ENCODE measurements at places on chromosomes 5 and 9.

DNA sequence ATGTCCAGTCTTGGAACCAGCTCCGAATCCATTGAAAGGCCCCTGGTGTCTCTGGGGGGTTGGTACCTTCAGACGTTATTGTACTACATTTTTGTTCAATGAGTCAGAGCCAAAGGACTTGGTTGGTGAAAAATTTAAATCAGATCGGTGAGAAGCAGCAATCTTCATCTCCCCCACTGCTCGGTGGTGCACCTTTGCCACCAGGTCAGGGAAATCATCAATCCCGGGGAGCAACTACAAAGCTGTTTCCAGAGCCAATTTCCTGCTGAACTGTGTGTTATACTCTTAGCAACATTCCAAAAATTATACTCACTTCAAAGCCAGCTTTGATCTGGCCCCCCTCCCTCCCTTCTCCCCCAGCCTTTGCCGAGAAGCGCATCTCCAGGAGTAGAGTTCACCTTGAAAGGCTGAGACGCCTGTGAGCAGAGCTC lies 375.2 kb upstream of the WWC1 start:
- no peak for DNase-seq

DNA sequence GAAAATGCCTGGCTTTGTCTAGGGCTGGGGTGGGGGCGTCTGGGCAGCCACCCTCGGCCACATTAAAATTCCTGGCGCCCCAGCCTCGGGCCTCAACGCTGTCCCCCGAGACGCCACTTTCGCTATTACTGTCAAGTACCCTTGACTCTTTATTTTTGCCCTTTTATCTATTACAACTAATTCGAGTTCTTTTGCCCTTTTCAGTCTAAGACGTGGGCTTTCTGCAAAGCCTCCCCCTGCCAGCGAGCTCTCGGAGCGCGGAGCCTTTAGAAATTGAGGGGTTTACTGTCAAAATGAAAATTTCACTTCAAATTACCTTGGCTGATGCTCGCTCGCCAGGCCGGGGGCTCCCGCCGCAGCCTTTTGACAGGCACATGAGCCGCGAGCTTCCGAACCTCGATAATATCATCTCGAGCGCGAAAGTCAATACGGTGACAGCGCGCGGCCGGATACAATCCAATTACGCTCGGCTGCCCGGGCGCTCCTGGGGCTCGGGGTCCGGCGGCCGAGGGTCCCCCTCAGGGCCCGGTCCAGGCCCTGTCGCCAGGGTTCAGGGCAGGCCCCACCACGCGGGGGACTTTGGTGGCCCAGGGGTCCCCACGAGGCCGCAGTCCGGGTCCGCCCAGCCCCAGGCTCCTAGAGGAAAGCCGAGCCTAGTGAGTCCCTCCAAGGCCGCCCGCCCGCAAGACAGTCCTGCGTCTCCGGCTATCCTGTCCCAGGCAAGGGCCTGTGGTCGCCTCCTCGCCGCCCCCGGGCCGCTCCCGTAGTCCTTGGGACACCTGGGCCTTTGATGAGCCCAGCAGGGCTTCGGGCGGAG lies 6.7 kb downstream of the IRX4 start:
- DNase-seq = no peak

- DNase-seq = no peak
These were observed 843.7 kb upstream of the WWC1 start for GRCh38 chr5:167447466-167448375.

DNA sequence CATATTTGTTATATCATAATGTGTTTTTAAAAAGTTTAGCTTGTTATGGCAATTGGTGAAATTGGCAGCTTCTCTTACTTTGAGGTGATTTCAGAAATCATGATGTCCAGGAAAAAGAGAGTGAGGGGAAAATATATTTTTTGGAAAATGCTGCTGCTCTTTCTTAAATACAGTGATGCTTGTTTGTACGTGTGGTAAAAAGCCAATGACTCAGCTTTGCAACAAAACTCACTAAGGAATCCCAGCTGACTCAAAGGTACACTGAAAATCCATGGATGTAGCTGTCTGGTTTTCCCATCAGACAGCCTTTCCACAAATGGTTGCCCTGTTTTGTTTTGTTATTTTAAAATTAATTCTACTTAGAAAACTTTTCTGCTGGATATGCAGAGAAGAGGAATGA lies 306.4 kb upstream of the PAPPA start:
- DNase-seq = no peak

DNA sequence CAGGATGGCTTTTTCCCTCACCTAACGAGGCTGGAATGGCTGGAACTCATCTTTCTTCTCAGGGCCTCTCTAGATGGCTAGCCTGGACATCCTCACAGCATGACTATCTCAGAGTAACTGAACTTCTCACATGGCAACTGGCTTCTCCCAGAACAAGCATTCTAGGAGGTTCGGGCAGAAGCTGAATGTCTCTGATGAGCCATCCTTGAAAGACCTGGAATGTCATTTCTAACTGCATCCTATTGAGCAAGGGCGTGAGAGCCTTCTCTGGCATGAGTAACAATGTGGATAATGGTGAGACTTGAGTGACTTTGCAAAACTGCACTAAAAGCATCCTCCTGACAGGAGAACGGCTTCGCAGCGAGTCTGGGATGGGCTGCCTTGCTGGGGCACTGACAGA lies 487.7 kb downstream of the MAT2B start:
- no peak for DNase-seq

- DNase-seq = no peak
These were observed 4.4 kb upstream of the PAX5 start for GRCh38 chr9:37038302-37038942.

GRCh38 chr9:101840694-101841188 lies 102.3 kb upstream of the GRIN3A start:
- no peak for DNase-seq

- no peak for DNase-seq
These were observed 141.0 kb upstream of the PPP1R26 start for GRCh38 chr9:135338546-135338945.

- DNase-seq = no peak
These were observed 47.4 kb upstream of the CCDC112 start for GRCh38 chr5:115343855-115344254.

- DNase-seq = no peak
These were observed 66.8 kb upstream of the RAD23B start for GRCh38 chr9:107216329-107216728.

DNA sequence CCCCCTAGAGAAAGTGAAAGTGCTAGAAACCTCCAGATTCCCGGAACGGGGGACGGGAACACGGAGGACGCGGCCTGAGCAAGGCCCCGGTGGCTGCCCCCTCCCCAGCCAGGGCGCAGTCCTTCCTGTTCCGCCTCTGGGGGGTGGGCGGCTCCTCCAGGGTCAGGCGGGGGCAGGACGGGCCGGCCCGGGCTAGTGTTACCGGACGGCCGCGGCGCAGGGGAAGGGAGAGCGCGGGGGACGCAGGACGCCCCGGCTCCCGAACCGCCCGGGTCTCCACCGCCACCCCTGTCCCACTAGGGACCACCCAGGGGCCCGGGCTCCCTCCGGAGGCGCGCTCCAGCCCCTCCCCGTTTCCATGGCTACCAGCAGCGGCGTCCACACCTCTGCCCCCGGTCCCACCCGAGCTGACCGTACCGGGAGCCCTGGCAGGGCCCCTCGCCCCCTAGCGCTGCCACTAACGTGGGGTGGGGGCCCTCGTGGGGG lies 579 bp downstream of the SLC12A7 start:
- DNase-seq = no peak

DNA sequence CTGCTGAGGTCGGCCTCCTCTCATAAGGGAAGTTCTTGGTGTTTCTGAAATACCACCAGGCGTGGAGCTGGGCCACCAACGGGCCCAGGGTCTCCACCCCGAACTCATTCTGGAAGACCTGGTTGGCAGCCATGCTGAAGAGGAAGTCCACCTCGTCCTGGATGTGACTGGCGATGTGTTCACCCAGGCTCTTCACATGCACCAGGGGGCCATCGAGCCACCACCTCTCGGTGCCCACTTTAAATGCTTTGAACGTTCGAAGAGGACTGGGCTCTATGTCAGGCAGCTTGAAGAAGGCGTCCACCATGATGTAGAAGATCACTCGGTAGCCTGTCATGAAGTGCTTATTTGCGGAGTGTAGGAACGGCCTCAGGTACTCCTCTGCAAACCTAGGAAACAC lies 15.1 kb downstream of the GLT6D1 start:
- no peak for DNase-seq

DNA sequence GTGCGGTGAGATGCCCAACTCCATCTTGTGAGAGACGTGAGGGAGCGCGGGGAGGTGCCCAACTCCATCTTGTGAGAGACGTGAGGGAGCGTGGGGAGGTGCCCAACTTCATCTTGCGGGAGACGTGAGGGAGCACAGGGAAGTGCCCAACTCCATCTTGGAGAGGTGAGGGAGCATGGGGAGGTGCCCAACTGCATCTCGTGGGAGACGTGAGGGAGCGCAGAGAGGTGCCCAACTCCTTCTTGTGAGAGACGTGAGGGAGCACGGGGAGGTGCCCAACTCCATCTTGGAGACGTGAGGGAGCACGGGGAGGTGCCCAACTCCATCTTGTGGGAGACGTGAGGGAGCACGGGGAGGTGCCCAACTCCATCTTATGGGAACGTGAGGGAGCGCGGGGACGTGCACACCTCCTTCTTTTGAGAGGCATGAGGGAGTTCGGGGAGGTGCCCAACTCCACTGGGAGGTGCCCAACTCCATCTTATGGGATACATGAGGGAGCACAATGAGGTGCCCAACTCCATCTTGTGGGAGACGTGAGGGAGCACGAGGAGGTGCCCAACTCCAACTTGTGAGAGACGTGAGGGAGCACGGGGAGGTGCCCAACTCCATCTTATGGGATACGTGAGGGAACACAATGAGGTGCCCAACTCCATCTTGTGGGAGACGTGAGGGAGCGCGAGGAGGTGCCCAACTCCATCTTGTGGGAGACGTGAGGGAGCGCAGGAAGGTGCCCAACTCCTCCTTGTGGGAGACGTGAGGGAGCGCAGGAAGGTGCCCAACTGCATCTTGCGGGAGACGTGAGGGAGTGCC lies 235.4 kb downstream of the CACNA1B start:
- DNase-seq = no peak

- DNase-seq = no peak
These were observed 138.0 kb downstream of the GDNF start for GRCh38 chr5:37701868-37702267.

DNA sequence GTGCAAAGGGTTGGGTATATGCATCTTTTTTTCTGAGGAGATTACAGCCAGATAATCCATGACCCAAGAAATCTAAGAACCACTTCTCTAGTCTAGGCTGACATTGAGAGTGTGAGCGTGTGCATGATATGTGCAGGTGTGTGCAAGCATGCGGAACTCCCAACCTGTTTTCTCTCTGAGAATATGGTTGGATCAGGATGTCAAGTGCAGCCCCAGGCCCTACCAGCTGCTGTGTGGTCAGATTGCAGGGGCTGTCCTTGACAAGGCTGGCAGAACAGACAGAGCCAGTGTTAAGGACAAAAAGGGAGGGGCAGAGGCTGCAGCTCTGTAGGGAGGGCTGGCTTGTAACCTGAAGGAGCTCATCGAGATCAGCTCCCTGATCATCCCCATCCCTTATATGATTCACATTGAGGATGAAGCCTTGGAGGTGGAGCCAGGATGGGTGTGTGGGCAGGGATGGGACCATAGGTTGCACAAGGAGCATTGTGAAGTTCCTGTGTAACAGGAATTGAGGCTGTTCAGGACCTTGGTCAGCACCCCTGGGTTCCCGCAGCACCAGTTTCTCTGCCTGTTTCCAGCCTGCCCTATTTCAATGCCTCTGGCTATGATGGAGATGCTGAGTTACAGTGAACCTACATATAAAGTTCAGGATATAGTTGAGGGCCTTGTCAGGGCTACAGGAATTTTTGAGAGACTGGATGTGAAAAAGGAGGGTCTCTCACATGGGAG lies 52.6 kb upstream of the ARAP3 start:
- DNase-seq = no peak

GRCh38 chr5:112787896-112788295 lies 50.2 kb downstream of the APC start:
- no peak for DNase-seq

- no peak for DNase-seq
These were observed 533 bp downstream of the SREK1IP1 start for GRCh38 chr5:64767959-64768357.

DNA sequence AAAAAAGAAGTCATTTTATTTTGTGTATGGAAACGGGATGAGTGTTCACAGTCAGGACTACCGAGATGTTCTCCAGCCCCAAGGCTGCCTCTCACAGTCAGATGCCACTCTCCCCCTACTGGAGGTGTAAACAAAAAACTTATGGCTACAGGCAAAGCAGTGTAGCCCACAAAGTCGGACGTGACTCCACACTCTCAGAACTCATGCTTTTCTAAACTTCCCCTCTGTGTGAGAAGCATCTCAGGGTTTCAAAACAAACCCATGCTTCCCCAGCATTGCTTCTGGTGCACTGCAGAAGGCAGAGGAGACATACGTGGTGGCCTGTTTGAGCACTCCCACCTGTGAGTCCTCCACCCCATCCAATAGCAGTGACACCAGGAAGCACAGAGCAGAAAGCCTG lies 580.3 kb downstream of the BNC2 start:
- DNase-seq = no peak

DNA sequence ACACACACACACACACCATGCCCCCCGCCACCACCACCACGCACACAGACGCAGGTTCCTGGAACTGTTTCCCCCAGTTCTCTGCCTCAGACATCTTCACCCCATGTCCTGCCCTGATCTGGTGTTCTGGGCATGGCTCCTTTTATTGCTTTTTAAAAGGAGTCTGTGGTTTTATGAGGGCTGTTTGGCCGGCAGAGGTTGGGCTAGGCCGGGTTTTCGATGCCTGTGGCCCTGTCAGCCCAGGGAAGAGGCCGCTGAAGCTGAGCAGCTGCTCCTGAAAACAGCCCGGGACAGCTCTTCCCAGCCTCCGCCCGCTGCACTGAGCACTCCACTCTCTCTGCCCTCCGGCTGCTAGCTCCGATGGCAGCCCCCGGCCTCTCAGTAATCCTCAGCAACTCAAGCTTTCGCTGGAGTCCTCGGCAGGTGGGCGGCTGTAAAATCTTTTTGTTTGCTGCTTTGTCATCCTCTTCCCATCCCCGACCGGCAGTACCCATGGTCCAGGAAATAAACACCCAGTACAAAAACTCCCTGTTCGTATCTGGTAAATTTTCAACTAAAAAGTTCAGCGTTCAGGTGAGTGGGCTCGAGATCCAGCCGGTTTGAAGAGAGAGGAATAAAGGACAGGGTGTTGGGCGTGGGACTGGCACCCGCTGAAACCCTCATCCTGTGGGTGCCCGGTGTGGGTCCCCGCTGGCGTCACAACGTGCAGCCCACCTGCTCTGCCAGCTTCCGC lies 103.0 kb upstream of the ERCC6L2 start:
- peak; percentile 77 for DNase-seq

DNA sequence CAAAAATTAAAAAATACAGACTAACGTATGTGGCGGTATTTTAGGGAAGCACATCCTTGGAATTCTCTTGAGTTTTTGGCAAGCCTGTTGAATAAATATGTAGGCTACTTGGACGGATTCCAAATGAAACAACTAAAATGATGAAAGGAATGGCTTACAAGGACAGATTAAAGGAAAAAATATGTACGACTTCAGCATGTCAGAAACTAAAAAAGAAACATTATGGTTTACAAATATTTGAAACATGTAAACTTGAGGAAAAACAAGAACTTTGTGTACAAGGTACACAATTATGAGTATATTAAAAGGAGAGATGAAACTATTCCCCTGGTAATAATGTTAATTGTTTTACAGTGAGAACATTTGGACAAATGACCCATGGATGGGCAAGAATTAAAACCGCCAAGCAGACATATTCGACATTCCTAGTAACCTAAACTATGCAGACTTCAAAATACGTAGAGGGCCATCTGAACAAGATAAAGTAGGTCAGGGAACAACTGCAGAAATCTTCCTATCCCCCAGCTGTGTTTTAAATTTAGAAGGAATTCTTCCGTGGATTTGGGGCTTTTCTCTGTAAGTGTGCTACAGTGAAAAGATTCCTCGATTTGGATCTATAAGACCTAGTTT lies 12.5 kb downstream of the EDIL3 start:
- DNase-seq = no peak
